T-helper 9 cell (primary cell): ENCODE measurements at places on chromosomes 3 and 15.

- DNase-seq: no peak
Measured at GRCh38 chr15:81896356-81896755, 149.5 kb downstream of the MEX3B start.

GRCh38 chr3:112966633-112967032, 8.3 kb downstream of the CD200R1 start:
- no peak for DNase-seq

DNA sequence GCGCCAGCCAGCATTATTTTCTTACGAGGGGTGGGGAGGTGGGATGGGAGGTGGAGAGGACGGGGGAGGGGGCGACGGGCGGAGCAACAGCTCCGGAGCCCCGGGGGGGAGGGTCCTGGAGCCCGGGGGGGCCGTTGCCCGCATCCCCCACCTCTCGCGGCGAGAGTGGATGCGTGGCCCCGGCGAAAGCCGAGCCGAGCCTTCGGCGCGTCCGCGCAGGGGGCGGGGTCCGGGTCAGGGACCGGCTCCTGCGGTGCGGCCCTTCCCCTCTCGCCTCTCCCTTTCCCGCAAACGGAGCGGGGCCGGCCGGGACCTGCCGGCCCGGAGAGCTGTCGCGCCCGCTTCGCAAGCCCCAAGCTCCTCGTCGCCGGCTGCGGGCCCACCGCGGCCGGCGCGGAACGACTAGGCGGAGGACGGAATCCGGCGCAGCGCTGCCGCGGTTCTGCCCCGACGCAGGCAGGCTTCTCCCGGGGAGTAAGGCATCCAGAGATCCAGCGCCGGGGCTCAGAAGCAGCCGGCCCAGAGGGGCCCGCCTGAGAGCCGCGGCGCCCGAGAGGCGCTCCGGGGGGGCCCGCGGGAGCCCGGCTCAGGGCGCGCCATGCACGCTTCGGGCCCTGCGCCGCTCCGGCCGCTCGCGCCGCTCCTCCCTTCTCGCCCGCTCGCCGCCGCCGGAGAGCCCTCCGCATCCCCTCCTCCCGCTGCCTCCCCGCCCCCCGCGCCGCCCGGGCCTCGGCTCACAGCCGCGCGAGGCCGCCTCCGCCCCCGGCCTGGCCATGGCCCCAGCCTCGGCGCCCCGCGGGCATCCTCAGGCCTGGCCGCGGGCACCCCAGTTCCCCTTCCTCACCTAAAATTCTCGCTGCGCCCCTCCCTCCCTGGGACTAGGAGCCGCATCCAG, 459 bp upstream of the ADCY5 start:
- DNase-seq: no peak

DNA sequence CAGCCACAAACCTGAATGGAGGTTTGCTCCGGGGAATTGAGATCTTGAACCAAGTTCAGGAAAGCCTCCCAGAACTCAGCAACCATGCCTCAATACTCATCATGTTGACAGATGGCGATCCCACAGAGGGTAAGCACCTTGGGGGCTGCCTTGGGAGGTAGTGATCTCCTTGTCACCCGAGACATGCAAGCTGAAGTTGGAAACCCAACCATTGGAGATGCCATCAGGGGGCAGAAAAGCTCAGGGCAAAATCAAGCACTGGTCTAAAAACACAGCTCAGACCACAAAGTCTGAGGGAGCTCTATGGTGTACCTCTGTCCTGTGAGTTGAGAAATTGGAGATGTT, 5.8 kb downstream of the ITIH1 start:
- DNase-seq: no peak

GRCh38 chr3:98014268-98014585, 20.9 kb downstream of the GABRR3 start:
- DNase-seq: no peak

- peak; percentile 79 for DNase-seq
Measured at GRCh38 chr15:66700802-66701421, 1.1 kb upstream of the SMAD6 start.

DNA sequence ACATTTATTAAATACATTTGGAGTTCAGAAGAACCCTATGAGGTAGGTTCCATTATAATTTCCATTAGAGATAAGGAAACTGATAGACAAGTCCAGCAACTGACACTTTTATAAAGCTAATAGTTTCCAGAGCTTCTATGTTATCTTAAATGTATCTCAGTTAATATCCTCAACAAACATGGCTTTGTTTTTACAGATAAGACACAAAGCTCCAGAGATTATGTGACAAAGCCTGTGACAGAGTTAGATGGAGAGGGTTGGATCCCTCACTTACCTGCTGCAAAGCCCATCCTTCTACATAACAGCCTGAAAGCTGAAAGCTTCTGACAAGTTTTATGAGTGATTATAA, 473 bp upstream of the COMMD2 start:
- DNase-seq: no peak

- no peak for DNase-seq
Measured at GRCh38 chr3:18207226-18207625, 217.9 kb downstream of the SATB1 start.

GRCh38 chr3:196174652-196175051, 36.5 kb downstream of the ZDHHC19 start:
- DNase-seq: no peak
